ENCODE measurements at places on chromosomes 11 and 22.

DNA sequence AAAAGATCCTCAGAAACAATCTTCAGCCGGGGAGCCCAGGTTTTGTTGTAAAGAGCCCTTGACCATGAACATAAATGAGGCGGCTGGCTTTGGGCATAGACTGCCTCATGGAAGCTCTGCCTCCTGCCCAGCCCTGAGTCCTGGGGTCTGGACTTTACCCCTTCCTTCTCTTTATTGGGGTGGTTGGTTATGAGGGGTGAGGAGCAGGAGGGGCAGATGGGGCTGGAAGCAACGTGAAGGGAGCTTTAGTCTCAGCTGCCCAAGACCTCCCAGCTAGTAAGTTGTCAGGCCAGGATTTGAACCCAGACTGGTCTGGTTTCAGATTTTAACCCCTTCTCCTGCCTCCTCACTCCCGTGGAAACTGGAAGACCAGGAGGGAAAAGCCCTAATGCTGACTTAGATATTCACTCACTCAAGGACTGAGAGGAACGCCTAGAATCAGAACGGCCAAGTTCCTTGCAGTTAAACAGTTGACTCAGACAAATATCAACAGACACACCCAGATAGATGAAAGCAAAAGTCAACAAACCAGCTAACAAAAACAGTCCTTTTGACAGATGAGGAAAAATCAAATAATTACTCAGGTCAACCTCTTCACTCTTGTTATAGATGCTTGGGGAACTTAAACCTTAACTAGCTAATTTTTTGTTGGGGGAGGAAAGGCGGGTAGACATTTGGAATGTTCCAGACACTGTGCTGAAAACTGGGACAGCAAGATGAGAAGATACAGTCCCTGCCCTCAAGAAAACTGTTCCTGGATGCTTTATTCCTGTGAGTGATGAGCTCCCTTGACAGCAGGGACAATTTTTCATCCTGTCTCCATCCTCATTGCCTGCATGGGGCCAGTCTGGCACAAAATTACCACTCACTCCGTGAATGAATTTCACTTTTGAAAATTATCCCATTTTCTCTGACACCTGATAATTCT lies 20.8 kb upstream of the ARRB1 start:
- DNase-seq = no peak

DNA sequence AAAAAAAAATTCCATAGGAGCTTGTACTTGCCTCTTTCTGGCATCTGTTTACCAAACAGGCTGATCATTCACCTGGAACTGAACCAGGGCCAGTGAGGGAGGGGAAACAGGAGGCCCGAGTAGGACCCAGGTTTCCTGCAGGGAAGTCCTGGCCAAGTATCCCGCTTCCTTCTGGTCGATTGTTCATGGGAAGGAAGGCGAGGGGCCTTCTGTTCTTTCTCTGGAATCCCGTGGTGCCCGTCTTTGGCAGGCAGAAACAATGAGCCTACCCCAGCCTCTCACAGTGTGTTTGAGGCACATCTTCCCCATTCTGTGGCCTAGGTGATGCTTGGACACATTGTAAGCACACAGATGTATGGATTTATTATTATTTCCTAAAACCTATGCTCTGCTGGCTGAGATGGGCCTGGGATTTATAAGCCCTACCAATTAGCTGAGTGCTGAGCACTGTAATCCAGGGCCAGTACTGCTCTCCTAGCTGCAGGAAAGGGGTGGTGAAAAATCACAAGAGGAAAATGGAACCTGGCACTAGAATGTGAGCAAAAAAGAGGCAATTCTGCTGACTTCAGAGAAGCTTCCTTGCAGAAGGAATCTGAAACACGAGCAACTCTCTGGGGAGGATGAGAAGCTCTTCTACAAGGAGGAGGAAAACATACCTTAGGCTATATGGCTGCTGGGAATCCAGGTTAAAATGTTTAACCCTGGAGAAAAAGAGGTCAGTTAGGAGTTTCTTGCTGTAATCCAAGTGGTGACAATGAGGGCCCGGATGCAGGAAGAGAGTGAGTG lies 53.5 kb downstream of the PRR5L start:
- no peak for DNase-seq

DNA sequence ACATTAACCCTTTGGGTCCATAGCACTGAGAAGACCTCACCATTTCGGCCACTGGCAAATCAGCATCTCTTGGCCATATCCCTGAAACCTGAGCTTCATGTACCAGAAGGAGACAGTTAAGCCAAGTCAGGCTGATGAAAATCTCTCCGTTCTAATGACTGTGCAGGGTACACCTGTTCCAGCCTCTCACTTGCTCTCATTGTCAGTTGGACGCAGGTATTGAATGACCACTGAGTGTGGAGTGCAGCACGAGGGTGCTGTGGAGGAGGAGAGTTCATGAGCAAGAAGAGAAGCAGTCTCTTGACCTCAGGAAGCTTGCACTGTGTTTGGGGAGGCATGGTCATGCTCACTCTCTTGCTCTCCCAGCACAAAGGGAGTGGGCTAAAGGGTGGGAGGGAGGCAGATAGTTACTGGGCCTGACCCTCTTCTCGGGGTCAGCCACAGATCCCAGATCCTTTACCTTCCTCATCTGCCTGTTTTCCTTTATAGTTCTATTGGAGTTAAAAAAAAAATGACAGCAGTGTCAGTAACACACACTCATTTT lies 65.2 kb downstream of the ZBTB16 start:
- DNase-seq = no peak

GRCh38 chr22:34017205-34017604 lies 96.9 kb upstream of the LARGE1 start:
- no peak for DNase-seq

Measured in coronary artery (tissue), 2 donors.